ENCODE measurements at places on chromosomes 1 and 21. TPM values are rescaled to one million over a fixed set of nuclear protein-coding genes. Genes with fewer than 3 reads are reported as not detected.

The HIVEP3 gene
- total RNA-seq = 2.2 TPM

The SOX13 gene
- 23.2 TPM for total RNA-seq

- H3K4me3 ChIP-seq = no peak overlapping the region
- no peak overlapping the region for H3K27ac ChIP-seq
- H3K36me3 ChIP-seq = no peaks in the 10 kb centered on the region
- H3K27me3 ChIP-seq = no peaks in the 10 kb centered on the region
These were observed 268.6 kb upstream of the RGS18 start for GRCh38 chr1:191889623-191890003.

DNA sequence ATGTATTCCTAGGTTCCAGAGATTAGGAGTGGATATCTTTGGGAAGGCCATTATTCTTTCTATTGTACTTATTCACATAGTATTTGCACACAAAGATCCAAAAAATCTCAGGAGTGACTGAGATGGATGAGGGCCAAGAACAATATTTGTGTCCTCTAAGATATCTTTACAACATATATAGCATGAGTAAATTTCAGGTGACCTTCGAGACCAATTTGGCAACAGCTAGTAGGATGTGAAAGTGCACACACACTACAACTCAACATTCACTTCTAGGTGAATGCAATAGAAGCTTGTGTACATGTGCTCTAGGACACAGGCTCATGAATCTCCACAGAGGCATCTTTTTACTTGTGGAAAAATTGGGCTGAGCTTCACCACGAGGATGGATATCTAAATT is 224.0 kb downstream of the C1orf94 start:
- no peaks in the 10 kb centered on the region for H3K36me3 ChIP-seq
- no peak overlapping the region for H3K27ac ChIP-seq
- no peak for DNase-seq
- no peaks in the 10 kb centered on the region for H3K27me3 ChIP-seq

DNA sequence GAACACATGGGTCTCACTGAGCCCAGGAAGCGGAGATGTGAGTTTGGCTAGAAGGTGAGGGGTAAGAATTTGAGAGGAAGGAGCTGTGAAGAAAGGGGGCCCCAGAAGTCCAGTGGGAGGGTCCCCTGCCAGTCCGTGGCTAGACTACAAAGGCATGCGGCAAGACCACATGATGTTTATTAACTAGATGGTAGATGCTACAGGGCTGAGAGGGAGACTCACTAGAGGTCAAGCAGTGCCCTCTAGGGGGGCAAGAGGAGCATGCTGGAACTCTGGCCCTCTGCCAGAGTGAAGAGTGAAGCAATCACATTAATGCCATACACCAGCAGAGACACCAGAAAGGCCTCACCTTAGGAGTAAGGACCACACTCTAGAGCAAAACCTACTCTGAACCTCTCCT is 12.2 kb downstream of the KIAA0319L start:
- peaks cover 5% of the 10 kb centered on the region for H3K4me1 ChIP-seq
- H3K27me3 ChIP-seq = no peaks in the 10 kb centered on the region
- no peak for DNase-seq
- H3K27ac ChIP-seq = no peak overlapping the region

DNA sequence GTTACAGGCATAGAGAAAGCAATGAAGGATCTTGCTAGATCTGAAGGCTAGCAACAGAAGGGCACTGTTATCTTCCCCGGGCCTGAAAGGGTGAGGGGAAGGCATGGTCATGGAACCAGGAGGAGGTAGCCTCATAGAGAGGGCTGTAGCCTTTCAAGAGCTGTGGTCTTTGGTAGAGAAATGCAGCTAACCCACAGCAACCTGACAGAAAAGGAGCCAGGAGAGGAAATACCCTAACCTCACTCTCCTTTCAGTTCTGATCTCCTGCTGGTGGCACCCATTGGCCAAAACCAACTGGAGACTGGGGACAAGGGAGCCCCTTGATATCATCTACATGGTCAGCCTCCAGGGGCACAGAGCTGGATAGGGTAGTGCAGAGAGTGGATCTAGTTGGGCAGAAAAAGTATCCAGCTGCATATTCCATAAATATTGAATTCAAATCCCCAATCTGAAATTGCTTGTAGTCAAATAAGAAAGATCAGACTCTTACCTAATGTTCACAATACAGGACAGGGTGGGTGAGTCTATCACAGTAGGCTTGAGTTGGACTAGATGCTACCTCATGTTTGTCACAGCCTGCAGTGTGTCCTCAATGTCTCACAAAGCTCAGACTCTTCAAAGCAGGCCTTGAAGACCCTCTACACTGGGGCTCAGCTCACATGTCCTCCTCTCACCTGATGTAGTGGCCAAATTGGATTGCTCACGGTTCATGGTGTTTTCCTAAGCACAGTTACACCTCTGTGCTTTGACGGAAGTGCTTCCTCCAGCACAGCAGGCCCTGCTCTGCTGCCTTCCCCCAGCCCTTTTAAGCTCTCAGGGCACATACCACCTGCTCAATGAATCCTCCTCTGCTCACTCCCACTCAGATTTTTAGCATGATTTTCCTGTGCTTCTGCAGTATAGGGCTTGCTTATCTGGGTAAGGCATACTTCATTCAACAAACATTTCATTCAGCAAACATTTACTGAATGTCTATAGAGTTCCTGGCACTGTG is 74.1 kb upstream of the JUN start:
- H3K27ac ChIP-seq = no peak overlapping the region
- H3K4me3 ChIP-seq = no peak overlapping the region
- no peaks in the 10 kb centered on the region for H3K4me1 ChIP-seq
- H3K36me3 ChIP-seq = no peaks in the 10 kb centered on the region
